ENCODE measurements at places on chromosomes 4 and X.

GRCh38 chr4:52640808-52641565, 18.1 kb downstream of the USP46 start:
- no peak for DNase-seq

- no peak for DNase-seq
Observed at GRCh38 chrX:153476666-153477363, 6.4 kb upstream of the HAUS7 start.

GRCh38 chr4:166282081-166282770, 409.2 kb downstream of the TLL1 start:
- no peak for DNase-seq

DNA sequence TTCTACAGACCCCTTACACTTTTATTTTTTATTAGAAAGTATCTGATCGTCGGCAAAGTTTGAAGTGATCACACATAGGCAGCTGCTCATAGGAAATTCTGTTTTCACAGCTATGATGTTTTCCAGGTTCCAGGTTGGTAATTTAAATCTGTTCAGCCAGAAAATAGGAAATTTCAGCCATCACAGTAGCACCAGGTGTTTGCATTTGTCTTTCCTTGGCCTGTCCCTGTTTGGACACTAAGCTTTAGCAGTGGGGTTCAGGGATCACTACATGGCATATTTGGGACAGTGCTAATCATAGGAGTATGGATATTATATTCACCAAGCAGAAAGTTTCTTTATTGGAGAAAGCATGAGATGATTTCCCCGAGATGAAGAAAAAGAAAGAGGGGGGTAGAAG, 92.9 kb downstream of the ANK2 start:
- no peak for DNase-seq

GRCh38 chr4:6591313-6591712, 16.3 kb downstream of the MAN2B2 start:
- no peak for DNase-seq

- DNase-seq, result no peak
Observed at GRCh38 chr4:5452156-5452555, 256.2 kb downstream of the EVC2 start.

GRCh38 chr4:118783887-118784286, 52.0 kb downstream of the SEC24D start:
- no peak for DNase-seq

DNA sequence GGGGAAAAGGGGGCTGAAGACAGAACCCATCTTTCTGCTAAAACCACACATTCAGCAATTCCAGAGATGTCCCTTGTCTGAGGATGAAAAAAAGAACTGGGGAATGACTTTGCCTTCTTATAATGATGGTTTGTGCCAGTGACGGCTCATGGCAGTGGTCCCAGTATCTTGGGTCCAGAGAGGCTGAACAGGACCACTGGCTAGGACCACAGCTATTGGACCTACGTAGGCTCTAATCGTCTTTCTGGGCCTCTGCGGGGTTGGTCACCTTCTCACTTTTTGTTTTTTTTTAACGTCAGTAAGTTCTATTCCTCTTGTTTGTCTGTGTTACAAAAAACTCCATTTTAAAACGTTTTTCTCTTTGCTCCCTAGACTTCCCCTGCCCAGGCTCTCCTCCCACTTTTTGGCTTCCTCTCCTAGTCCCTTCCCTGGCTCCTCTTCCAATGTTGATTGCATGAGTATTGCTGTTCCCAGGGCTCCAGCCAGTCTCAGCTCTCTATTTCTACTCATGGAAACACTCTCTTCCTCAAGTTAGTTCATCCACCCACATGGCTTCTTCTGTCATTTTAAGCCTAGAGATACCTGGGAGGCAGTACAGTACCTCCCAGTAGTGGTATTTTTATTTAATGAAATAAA, 52.6 kb upstream of the STX18 start:
- no peak for DNase-seq

GRCh38 chr4:94523617-94524016, 71.9 kb downstream of the PDLIM5 start:
- DNase-seq, result no peak

DNA sequence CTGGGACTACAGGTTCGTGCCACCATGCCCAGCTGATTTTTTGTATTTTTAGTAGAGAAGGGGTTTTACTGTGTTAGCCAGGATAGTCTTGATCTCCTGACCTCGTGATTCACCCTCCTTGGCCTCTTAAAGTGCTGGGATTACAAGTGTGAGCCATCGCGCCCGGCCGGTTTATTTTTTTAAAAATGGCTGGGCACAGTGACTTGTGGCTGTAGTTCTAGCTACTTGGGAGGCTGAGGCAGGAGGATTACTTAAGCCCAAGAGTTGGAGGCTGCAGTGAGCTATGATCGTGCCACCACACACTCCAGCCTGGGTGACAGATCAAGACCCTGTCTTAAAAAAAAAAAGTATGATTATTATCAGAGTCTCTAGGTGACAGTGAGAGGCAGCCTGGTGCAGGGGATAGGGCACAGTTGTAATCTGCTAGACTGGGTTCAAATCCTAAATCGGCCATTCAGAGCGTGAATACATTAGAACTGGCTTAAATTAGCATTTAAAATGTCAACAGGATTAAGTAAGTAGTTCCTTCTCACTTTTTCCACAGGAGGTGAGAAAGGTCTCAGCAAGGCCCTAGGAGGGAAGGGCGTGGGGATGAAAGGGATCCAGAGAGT, 435 bp upstream of the MGST2 start:
- DNase-seq, result no peak

GRCh38 chr4:48490680-48491513, 845 bp downstream of the ZAR1 start:
- DNase-seq, result no peak

GRCh38 chr4:8155048-8155447, 3.6 kb downstream of the ABLIM2 start:
- DNase-seq, result no peak

- DNase-seq, result peak; percentile 80
Observed at GRCh38 chrX:71532078-71532752, 689 bp upstream of the OGT start.

DNA sequence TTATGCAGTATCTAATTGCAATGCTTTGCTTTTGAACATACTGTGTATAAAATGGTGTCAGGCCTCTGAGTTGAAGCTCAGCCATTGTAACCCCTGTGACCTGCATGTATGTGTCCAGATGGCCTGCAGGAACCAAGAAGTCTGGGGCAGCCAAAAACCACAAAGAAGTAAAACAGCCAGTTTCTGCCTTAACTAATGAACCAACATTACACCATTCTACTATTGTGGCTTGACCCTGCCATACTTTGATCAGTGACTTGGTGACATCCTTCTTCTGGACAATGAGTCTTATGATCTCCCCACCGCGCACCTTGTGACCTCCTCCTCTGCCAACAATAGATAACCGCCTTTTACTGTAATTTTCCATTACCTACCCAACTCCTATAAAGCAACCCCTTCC, 131.6 kb downstream of the CBLL2 start:
- DNase-seq, result no peak

GRCh38 chr4:88159229-88159725, 838 bp upstream of the ABCG2 start:
- DNase-seq, result no peak

GRCh38 chr4:117637347-117637746, 396.9 kb upstream of the NDST3 start:
- no peak for DNase-seq

DNA sequence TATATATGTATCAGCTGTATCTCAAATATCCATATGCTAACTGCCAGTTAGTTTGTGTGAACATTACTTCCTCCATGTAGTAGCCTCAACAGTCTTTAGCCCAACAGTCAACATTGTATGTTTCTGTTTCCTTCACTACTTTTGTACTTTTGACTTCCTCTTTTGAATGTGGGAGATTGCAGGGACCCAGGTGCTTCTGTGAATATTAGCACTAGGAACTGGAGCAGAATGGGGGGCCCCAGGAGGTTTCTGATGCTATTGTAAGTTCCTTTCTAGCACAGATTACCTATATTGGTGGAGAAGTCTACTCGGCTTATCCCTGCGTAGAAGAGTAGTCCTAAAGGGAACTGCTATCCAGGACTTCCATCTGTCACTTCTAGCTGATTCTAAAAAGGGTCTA, 2.3 kb downstream of the PLAC8 start:
- DNase-seq, result peak; percentile 44

Measured in CD4-positive, alpha-beta T cell treated with Interleukin-17A for 1 hour (primary cell).